Stimulated activated CD4-positive, alpha-beta T cell treated with anti-CD3 and anti-CD28 coated beads, Interleukin-12 subunit alpha, Interleukin-12 subunit beta, amount 100 ng/mL, for 4 hours (primary cell): ENCODE measurements at places on chromosomes 13 and 19.

DNA sequence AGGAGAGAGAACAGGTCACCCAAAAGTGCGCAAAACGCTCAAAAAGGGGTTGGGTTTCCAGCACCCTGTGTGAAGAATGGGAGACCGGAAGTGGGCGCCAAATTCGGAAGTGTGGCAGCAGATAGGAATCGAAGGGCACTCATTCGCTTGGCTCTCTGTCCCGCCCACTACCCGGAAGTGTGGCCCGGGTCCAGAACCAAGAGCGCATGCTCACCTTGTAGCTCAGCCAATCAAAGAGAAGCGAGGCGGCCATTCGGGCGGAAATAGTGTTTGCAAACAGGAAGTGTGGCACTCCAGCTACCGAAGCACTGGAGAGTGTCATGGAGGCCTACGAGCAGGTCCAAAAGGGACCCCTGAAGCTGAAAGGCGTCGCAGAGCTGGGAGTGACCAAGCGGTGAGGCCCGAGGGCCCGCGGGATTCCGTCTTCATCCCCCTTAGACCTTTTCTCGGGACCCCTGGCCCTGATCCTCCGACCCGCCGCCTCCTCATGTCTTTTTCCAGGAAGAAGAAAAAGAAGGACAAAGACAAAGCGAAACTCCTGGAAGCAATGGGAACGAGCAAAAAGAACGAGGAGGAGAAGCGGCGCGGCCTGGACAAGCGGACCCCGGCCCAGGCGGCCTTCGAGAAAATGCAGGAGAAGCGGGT is at the start of gene FAM32A:
TSS of gene FAM32A (plus strand) at position 288 of the 645 bp plus-strand sequence. CDS start at position 321, 33 bp downstream.
- peak; percentile 96 for DNase-seq

DNA sequence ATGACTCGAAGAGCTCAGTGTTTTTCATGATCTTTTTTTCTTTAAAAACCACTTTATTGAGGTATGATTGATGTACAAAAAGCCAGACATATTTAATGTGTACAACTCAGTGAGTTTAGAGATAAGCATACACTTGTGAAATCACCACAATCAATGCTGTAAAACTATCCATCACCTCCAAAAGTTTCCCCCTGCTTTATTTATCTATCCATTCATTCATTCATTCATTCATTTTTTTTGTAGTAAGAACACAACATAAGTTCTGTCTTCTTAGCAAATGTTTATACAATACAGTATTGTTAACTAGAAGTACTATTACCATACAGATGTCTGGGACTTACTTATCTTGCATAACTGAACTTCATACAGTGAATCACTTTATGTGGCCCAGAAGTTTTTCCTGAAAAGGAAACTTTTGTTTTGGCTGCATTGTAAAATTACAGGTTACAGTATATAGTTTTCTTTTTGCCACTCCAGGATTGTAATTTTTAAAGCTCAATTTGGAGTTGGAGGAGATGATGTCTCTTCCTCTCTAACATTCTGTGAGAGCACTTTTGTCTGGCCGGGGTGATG is 6.7 kb downstream of the RAP2A start:
- DNase-seq, result no peak

DNA sequence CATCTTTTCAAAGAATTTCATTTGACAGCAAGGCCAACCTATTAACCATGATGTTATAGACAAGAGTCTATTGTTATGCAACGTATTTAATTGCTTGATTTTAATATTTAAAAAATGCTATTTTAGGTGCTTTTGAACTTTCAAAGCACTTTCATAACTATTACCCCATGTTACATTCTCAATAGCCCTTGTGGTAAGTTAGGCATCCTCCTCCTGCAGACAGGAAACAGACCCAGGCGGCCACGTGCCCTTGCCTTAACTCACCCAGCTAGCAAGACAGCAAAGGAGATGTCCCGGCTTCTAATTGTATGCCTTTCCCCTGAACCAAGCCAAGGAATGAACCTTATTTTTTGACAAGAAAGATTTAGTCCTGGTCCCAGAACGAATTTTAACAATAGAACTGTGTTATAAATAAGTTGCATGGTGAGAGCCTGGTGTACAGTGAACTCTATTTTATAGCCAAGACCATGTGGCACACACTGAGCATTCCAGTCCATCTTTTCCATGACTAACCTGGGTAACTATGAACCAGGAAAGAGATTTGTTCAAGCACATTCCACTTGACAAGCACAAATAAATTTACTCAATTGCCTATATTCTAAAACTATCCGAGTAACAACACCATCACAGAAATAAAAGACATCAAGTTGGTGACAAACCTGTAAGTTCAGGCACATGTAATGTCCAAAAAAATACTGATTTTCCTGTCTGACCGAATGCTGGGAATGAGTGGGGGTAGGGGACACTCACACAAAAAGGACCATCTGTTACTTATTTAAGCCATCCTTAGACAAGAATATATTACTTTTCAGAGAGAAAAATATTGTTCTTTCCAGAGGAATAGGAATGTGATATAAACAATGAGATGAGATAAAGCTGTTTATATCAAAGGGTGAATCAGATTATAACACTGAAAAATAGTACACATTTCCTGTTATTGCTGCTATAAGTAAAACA is 163.0 kb downstream of the EFNB2 start:
- DNase-seq, result no peak

GRCh38 chr19:50768277-50768676 is 2.0 kb upstream of the GPR32 start:
- no peak for DNase-seq

GRCh38 chr13:75556961-75557360 is 7.4 kb downstream of the UCHL3 start:
- DNase-seq, result no peak

- no peak for DNase-seq
Measured at GRCh38 chr19:35539314-35539713, 6.1 kb downstream of the GAPDHS start.

GRCh38 chr13:48738311-48738710 is 84.6 kb downstream of the CYSLTR2 start:
- no peak for DNase-seq

- DNase-seq, result no peak
Measured at GRCh38 chr13:98775844-98776598, 23.5 kb upstream of the SLC15A1 start.

GRCh38 chr19:45779231-45780145 is 2.8 kb downstream of the DMPK start:
- DNase-seq, result peak; percentile 86

DNA sequence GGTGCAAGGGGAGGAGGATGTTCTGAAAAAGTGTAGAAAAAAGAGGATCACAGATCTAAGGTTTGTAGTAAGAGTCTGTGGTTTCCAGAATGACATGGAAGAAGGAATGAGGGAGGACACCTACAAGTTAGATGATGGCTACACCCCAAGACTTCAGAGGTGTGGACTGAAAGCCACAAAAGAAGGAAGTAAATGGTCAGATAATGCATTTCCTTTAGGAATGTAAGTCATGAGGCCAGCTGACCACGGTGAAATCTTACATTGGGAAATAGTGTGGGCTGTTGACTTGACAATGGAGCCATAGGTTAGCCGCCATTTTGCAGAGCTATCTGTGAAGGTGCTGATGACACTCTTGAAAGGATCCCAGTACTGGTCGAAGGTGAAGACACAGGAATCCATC is 25.3 kb upstream of the FBXO27 start:
- no peak for DNase-seq

- DNase-seq, result no peak
Measured at GRCh38 chr19:30172613-30173242, 199.5 kb upstream of the ZNF536 start.

- no peak for DNase-seq
Measured at GRCh38 chr13:35208587-35208986, 266.5 kb downstream of the NBEA start.

DNA sequence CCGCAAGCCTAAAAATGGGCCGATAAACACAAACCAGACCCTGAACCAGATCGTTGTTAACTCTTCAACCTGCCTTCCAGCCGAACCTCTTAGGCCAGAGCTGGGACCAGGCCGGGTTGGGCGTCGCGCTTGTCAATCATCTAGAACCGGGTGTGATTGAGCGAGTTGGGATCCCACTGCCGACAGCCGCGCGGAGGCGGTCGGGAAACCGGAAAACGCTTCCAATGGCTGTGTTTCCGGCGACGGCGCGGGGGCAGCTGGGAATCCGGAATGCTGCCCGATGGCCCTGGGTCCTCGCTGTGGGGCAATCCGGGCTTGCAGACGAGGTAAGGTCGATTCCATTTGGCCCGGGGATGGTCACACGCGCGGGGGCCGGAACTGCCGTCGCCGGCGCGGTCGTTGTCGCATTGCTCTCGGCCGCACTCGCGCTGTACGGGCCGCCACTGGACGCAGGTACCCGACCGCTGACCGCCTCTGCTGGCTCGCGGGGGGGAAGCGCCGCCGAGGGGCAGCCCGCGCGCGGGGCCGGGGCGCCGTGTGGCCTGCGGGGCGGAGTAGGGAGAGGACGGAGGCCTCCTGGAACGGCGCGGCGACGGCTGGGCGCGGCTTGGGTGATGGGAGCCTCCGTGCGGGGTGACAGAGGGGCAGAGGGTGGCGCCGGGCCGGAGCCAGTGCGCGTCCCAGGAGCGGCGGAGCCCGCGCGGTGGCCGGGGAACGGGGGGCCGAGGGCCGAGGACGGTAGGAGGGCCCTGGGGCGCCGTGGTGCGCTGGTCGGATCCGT is at the start of gene NAXD:
TSS of gene NAXD (plus strand) at position 224 of the 781 bp plus-strand sequence. CDS start at position 281, 57 bp downstream.
- DNase-seq, result peak; percentile 82

GRCh38 chr19:50042363-50043024 is 16.7 kb downstream of the ZNF473 start:
- no peak for DNase-seq

GRCh38 chr13:41271456-41272285 is 8.3 kb upstream of the MTRF1 start:
- no peak for DNase-seq

- no peak for DNase-seq
Measured at GRCh38 chr13:85216576-85216975, 582.6 kb downstream of the SLITRK6 start.

GRCh38 chr13:20093951-20094350 is 66.9 kb downstream of the GJA3 start:
- no peak for DNase-seq

DNA sequence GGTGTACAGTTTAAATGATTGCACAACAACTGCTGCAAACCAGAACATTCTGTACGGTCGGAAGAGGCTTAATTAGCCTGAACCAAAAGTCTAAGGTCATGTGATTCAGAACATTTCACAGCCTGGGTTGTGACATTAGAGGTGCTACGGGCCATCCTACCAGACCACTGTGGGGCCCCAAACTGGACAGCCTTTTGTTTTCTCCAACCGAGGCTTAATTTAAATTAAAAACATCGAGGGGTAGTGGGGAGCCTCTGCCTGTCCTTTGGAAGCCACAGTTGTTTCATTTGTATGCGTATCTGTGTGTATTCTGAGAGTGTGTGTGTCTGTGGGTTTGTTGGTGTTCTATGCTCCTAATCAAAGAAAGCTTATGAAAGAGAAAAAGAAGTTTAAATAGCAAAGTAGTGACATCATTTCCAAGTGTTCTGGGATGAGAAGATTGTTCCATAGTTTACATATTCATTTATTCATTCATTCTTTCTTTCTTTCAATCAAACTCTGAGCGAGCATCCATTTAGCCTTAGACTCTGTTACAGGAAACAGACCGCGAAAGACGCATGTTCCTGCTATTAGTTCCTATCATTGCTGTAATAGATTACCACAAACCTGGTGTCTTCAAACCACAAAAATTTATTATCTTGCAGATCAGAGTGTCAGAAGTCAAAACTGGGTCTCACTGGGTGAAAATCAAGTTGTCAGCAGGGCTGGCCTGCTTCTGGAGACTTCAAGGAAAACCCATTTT is 444.8 kb downstream of the FOXO1 start:
- no peak for DNase-seq

DNA sequence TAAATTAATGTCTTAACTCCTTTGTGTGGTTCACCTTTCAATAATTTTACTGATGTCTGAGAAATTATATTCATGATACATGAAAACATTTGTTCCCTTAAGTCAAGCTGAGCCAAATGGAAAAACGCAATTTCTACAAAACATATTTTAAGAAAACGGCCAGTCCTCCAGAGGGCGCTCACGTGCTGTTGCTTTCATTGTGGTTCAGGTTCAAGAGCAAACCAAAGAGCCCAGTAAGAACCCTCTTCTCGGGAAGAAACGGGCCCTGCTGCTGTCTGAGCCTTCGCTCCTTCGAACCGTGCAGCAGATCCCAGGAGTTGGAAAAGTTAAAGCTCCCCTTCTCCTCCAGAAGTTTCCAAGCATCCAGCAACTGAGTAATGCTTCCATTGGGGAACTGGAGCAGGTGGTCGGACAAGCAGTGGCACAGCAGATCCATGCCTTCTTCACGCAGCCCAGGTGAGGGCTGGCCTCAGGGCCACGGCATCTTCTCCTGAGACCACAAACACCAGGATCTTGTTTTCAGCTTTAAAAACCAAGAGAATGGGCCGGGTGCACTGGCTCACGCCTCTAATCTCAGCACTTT is 4.3 kb downstream of the FAAP24 start:
- DNase-seq, result peak; percentile 65

GRCh38 chr13:52033039-52033438 is 8.5 kb downstream of the UTP14C start:
- DNase-seq, result no peak

DNA sequence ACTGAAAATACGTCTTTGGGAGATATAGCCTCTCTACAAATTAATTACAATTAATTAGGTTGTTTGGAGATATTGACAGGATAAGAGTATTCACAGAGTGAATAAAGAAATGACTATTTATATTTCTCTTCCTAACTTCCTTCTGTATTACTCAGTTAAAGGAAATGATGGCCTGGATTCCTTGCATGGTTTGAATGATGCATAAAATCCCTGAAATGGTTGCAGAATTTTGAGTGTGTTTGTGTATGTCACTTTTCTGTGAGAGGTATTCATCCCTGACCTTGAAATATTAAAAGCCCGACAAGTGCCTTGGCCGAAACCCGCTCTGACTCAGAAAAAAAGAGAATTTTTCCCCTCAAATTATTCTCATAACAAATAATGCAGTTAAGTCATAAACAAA is 90.0 kb downstream of the PDS5B start:
- no peak for DNase-seq

DNA sequence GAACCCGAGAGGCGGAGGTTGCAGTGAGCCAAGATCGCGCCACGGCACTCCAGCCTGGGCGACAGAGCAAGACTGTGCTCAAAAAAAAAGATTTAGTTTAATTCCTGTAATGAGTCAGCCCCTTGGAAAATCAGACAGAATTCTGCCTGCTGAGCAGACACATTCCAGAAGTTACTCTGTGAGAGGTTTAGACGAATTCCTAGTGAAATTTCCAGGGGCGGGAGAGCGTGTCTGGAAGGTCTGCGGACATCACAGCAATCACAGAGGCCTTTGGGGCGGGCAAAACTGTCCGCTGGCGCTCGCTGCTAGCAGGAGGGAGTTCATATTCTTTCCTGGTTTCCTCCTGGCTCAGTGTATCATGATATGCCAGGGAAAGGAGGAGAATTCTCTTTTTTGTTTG is 17.5 kb downstream of the MISP start:
- no peak for DNase-seq

GRCh38 chr13:44435919-44436510 is 62.4 kb downstream of the SERP2 start:
- DNase-seq, result no peak
